HL-60 (cell line): ENCODE measurements at places on chromosomes 13 and 19.

- no peak for DNase-seq
These were observed 233.9 kb downstream of the RGCC start for GRCh38 chr13:41691274-41691673.

GRCh38 chr13:51811920-51812451, 8.0 kb upstream of the DHRS12 start:
- DNase-seq: no peak

GRCh38 chr19:14985133-14985532, 5.5 kb upstream of the SLC1A6 start:
- DNase-seq: no peak

DNA sequence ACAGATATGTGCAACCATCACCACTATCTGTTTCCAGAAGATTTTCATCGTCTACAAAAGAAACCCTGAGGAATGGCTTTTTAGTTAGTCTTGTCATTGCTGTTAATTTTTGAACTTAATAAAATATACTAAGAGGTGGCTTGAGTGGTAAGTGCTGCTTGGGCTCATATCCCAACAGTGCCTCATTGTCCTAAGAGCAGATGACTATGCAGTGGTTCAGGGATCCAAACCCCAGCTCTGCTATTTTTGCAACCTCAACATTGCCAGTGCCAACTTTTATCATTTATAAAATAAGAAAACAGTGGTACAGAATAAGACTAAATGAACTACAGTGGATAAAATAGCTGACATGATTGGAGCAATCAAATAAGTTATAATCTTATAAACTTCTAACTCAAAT, 123.2 kb upstream of the SLC7A1 start:
- no peak for DNase-seq

- DNase-seq: no peak
These were observed 26.0 kb downstream of the OR10H4 start for GRCh38 chr19:15974856-15975255.

DNA sequence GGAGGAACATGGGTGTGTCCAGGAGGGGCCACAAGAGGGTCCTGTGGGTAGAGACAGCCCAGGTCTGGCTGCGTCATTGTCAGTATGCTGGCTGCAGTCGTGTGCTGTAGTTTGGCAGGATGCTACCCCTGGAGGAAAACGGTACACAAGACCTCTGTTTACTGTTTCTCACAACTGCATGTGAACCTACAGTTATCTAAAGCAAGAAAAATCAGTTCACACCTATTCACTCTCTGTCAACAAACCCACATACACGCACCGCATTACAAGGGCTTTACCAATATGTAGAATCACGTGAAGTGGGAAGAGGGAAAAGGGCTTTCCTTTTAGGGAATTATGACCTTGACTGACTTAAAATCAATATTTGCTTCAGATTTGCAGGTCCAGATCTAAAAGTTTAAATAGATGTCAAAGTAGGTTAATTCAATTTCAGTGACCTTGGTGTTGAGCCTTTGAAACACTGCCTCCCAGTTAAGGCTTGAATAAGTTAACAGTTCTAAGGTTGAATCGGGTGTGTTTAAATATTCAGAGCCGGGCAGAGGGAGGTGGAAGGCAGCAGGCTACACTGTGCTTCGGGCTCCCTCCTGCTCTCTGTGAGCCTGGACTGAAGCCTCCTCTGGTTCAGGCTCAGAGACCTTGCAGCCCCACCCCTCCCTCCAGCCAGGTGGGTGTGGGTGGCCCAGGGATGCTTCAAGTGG, 17.2 kb upstream of the MCF2L start:
- DNase-seq: no peak
